NCI-H526 (cell line): ENCODE measurements at places on chromosomes 4 and X.

GRCh38 chr4:145217349-145217748, 37.0 kb upstream of the OTUD4 start:
- no peak for DNase-seq

- DNase-seq: no peak
Observed at GRCh38 chr4:99275050-99275449, 15.7 kb downstream of the ADH1A start.

- DNase-seq: no peak
Observed at GRCh38 chr4:23194751-23195150, 502.0 kb downstream of the GBA3 start.

GRCh38 chrX:115560211-115560977, 580 bp upstream of the PLS3 start:
- no peak for DNase-seq

DNA sequence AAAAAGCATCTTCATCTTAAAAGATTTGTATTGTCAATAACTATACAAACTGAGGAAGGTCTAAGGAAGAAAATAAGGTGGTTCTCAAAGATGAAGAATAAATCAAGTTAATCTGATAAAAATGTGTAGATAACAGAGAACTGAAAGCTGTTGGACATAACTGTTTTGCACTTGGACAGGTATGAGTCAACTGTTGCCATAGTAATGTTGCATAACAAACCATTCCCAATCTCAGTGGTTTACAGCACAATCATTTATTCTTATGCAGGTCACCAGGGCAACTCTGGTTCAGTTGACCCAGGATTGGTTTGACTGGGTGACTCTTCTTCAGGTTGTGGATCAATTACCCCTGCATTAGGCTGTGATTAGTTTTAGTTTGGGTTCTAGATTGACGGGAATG, 2197.7 kb downstream of the ARAP2 start:
- no peak for DNase-seq

GRCh38 chr4:4420421-4420820, 33.5 kb downstream of the NSG1 start:
- no peak for DNase-seq

DNA sequence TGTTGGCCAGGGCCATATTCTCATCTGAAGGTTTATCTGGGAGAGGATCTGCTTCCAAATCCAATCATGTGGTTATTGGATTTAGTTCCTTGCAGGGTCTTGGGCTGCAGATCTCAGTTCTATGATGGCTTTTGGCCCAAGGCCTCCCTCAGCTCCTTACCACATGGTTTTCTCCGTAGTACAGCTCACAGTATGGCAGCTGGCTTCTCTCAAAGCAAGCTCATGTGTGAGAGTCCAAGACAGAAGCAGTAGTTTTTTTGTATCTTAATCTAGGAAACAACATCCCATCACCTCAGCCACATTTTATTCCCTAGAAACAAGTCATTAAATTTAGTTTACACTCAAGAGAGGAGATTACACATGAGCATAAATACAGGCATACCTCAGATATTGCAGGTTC, 24.5 kb downstream of the MND1 start:
- no peak for DNase-seq

GRCh38 chrX:108516184-108516583, 76.5 kb downstream of the COL4A5 start:
- no peak for DNase-seq

- DNase-seq: no peak
Observed at GRCh38 chrX:11540532-11541377, 125.0 kb downstream of the ARHGAP6 start.

GRCh38 chrX:153214934-153215333, 35.9 kb downstream of the MAGEA1 start:
- no peak for DNase-seq

DNA sequence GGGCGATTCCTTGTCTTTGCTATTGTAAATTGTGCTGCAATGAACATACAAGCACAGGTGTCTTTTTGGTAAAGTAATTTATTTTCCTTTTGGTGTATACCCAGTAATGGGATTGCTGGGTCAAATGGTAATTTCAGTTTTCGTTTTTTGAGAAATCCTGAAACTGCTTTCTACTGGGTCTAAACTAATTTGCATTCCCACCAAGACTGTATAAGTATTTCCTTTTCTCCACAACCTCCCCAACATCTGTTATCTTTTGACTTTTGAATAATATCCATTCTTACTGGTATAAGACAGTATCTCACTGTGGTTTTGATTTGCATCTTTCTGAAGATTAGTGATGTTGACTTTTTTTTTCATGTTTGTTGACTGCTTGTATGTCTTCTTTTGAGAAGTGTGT, 2506.0 kb downstream of the PCDH7 start:
- no peak for DNase-seq

GRCh38 chr4:26863512-26863911, 2.9 kb downstream of the STIM2 start:
- DNase-seq: peak; percentile 36

DNA sequence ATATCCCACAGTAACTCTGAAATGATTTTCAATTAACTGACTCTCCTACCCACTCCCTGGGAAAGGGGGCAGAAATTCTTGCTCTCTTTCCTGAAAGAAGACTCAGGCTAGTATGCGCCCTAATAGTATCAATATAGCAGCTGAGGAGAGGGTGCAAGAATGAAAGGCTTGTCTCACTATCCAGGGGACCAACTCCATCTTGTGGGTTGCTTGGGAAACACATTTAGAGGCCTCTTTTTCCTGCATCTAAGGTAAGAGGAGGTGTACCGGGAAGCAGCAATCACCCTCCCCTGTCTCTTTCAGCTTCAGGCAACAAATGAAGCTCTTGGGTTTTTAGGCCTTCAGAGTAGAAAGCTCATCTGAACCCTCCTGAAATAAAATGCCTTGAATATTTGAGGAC, 11.3 kb downstream of the TMEM255A start:
- DNase-seq: peak; percentile 25

DNA sequence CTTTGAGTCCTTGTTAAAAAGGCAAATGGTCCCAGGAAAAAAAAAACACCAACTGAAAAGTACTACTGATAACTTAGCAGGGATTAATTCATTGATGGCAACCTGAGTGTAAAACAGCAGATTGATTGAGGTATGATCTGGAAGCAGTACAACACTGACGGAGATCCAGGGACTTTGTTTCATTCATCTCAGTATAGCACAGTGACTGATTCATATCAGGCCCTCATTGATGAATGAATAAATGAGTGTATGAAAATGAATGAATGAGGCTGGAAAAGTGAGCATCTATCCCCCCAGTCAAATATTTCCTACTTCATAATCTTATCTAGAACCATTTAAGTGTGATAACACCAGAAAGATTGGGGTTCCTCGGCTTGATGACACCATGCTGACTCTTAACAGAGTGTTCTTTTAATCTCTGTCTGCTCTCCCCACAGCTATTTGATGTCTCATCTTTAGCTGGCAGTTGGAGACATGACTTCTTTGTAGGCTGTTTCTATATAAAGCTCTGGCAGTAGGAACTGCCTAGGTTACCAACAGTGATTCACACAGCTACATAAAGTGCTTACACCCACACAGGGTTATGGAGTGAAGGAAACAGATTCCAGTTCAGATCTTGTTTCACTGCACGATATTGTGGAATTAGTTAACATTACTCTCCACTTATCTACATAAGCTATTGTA, 18.6 kb upstream of the RNF128 start:
- no peak for DNase-seq

DNA sequence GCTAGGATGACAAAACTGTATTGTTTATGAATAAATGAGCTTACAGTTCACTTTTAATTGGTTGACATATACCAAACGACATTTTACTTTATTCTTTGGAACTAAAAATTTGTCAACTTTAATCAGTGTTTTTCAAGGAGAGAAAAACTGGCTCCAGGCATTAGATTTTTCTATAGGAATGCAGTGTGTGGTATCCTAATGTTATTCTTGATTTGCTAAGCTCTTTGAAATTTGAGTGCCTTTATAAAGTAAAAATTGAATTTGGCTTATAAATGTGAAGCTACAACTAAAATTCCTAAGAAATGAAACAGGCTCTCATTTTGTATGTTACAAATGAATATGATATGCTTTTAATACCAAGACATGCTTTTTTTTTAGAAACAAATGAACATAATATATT, 442.2 kb upstream of the TRAM1L1 start:
- no peak for DNase-seq

DNA sequence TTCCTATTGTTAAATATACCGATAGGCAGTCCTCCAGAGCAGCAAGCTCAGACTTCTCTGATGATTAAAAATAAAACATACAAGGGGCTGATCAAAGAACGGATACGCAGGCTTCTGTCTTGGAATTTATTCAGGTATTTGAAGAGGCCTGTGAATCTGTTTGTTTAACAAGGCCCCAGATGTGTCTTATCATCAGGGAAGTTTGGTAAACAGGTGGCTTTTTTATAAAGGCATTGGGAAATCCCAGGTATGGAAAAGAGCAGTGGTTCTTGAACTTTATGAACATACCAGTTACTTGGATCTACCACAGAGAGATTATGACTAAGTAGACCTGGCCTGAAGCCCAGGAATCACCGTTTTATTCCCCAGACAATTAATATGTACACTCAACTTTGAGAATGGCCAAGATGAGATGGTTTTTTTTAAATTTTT, 47.9 kb downstream of the SOWAHB start:
- no peak for DNase-seq

GRCh38 chrX:12867685-12868084, 813 bp downstream of the TLR7 start:
- no peak for DNase-seq

- DNase-seq: no peak
Observed at GRCh38 chrX:130726661-130727060, 176.3 kb downstream of the ENOX2 start.

DNA sequence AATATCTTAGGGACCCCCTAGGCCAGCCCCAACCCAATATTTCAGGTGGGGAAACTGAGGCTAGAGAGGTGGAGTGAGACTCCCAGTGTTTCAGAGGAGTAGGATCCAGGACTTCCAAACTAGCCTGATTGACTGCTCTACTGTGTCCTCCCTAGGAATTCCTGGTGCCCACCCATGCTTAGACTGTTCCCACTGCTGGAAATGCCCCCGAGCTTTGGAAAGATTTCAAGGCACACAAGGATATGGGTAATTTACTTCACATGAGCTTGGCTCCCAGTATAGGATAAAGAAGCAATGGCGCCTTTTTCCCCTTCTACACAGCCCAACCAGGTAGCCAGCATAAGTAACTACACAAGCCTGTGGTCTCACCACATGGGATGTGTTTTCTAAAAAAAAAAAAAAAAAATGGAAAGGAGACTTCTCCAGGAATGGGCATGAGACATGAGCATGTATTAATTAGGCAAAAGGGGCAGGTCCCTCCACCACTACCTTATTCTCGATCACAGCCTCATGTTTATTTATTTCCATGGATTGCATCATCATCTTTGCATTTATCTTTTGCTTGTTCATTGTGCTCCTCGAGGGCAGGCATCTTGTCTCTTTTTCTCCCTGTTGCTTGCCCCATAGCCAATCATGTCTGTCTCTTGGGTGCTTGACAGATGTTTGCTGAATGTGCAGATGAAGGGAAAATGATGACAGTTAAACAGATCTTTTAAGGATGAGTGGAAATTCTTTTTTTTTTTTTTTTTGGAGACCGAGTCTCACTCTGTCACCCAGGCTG, 66.7 kb downstream of the DRD5 start:
- DNase-seq: no peak

GRCh38 chr4:183636503-183636902, 22.5 kb downstream of the RWDD4 start:
- no peak for DNase-seq

DNA sequence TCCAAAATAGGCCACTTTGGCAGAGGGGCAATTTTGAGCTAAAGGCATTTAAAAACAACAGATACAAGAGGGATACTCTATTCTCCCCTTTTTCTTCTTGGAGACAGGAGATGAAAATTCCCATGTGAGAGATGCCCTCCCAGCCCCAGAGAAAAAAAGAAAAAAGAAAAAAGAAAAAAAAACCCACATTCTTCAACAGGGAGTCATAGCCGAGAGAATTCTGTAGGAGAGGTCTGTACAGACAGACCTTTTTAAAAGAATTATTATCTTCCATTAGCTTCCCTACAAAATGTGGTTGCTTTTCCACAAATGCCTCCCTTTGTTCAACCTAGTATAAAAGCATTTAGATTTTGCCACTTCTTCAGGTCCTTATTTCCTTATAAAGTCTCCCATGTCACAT, 89.9 kb downstream of the SPCS3 start:
- no peak for DNase-seq

DNA sequence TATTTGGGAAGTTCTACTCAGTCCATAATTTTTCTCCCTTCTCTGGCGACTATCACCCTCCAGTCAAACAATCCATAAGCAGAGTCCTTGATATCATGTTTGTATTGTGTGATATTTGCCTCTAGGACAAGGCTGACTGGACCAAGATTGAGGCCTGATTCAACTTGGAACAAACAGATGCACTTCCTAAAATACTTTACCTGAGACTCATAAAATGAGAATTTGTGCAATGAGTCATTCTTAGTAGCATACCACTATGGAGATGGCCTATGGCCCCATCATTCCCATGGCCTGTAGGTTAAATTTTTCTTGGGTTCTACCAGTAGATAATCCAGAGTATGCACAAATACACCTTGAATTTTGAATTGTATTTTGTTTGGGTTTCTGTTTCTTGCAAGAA, 74.2 kb upstream of the DMD start:
- DNase-seq: no peak

GRCh38 chrX:154090731-154091130, 6.8 kb downstream of the MECP2 start:
- DNase-seq: no peak

DNA sequence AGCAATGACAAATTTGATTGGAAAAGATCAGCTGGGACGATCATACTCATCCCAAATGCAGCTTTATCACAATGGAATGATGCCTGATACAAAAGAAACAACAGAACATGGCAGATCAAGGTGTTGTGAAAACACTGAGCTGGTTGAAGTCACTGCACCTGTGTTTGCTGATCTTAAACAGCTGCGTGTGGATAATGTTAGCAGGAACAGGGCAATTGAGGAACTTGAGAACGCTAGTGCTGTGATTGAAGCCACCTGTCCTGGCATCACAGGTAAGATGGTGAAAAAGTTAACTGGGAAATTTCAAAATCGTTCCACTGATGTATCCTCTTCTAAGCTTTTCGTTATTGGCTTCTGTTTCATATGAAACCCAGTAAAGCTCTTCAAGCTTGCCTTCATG, 27.4 kb upstream of the SOD3 start:
- no peak for DNase-seq

- DNase-seq: peak; percentile 1
Observed at GRCh38 chr4:144955104-144955503, 142.9 kb downstream of the ANAPC10 start.

GRCh38 chrX:9339603-9340491, 125.0 kb upstream of the TBL1X start:
- peak; percentile 53 for DNase-seq

DNA sequence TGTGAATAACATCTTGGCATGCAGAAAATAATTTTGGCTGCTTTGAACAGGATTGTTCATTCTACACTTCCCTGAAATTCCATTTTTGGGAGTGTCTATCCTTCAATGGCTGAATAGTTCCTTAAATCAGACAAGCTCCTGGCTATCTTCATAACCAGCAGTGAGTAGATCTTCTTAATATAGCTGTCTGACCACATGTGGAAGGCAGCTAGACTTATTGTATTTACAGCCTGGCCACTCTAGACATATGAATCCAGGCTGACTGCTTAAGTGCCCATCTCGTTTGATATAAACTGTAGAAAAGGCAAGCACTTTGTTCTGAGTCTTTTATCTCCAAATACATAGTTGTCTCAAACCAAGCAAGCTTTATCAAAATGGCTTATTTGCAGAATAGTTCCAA, 40.0 kb downstream of the PWWP3B start:
- no peak for DNase-seq

- DNase-seq: no peak
Observed at GRCh38 chr4:185502386-185502785, 30.9 kb upstream of the CCDC110 start.
